ENCODE measurements at places on chromosomes 2 and 18.

DNA sequence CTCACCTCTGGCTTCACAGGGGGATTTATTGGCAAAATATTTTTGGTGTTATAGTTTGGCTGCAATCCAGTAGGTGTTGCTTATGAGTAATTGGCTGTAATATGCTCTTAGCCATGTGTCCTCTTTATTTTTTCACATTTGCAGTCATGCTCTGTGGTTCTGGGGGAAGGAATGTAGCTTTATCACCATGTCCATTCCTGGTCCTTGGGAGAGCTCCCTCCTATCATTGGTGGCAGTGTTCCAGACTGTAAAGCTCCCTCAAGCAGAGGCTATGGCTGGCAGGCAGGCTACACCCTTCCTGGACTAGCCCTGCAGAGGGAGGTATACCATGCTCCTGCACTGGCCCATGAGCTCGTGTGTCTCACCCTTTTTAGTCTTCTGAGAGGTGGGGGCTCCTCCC is 120.0 kb upstream of the FSIP2 start:
- no peak for DNase-seq

- peak; percentile 32 for DNase-seq
Observed at GRCh38 chr2:42839809-42840501, 47.6 kb upstream of the HAAO start.

DNA sequence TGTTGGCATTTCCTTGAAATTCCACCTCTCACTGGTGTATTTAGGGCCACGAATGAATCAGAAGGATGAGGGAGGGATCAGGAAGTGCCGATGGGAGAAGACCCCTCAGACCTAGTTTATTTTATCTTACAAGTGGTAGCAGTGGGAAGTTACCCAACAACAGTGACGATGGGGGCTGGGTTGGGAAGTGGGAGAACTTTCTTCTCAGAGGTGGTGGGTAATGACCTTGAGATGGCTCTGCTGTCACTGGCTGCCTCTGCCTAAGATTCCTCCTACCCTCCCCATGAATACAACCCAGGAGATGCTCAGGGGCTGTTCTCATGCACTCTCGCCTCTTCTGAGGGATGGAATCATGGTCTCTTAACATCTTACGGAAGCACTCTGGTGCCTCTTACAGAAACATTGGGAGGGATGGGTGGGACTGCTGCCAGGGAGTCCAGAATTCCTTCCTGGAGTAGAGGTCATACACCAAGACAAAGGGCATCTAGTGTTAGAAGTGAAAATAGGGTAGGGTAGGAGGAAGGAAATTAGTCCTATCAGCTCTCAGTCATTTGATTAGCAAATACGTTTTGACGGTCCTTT is 58.5 kb upstream of the TXNDC2 start:
- DNase-seq = no peak

- DNase-seq = peak; percentile 97
Observed at GRCh38 chr2:113858764-113859163, 31.1 kb upstream of the ACTR3 start.

DNA sequence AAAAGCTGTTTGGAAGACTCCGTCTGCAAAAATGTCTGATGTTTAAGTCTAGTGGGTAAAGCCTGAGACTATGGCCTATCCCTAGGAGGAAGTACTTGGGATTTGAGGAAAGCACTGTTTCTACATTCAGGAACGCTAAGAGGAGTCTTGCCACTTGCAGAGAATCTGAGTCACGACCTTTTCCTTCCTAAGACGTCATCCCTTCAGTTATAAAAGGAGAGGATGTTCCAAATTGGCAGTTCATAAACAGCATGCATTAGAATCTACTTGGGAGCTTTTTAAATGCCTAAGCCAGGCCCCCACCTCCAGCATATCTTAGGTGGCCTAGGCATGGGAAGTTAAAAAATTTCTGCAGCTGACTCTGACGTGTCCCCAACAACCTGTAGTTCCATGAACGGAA is 125.9 kb downstream of the TTC32 start:
- peak; percentile 73 for DNase-seq

DNA sequence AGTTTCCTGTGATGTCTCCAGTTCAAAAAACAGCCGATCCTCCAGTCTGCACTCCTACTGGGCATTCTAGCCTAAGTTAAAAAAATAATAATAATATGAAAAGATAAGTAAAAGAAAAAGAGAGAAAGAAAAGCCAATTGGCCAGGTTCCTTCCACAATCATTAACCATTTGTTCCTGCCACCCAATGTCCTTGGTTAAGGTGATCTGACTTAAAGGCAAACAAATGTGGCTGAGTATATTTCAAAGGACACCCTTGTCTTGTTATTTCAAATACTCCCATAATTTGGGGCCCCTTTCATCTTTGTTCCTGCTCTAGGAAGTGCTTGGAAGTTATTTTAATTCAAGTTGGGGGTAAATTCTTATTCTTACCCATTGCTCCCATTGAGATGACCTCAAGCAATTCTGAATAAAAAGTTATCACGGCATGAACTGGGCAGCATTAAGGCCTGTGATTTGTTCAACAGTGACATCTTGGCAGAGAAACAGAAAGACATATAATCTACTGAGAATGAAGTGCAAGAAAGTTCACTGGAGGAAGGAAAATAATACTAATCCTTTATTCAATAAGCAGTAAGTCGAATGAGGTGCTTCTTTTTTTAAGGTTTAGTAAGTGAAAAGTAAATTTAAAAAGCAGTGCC is 1054.5 kb upstream of the FANCL start:
- no peak for DNase-seq

- no peak for DNase-seq
Observed at GRCh38 chr18:78526275-78526674, 453.3 kb upstream of the SALL3 start.

GRCh38 chr2:96083989-96084857 is 32.1 kb downstream of the ADRA2B start:
- DNase-seq = no peak

DNA sequence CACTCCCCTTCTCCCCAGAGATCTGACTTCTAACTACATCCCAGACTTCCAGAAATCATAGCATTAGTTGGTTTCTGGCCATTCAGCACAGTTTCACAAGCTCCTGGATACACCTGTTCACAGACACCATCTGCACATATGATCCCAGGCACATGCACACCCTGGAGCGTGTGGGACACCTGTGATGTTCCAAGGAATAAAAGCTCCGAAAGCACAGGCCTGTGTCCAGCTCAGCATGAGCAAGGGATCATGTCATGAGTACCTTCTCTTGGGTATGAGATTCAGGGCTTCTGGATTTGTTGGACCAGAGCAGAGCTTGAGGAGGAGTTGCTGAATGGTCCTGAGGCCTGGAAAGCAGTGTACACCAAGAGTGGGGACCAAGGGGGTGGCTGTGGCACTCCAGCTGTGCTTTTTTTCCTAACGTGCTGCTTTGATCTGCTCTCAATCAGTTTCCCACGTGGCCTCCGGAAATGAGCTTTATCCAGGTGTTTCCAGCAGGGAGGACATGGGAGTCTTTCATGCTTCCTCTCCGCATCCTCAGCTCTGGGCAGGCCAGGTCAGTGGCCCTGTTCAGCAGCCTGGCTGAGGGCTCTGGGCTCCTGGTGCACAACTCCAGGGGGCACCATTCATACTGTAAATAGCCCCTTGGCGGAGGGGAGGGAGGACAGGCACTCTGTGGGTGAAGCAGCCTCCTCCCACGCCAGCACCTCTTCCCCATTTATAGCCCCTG is 1.8 kb downstream of the DYSF start:
- DNase-seq = no peak

GRCh38 chr2:7022492-7023385 is 105.5 kb downstream of the RNF144A start:
- no peak for DNase-seq

DNA sequence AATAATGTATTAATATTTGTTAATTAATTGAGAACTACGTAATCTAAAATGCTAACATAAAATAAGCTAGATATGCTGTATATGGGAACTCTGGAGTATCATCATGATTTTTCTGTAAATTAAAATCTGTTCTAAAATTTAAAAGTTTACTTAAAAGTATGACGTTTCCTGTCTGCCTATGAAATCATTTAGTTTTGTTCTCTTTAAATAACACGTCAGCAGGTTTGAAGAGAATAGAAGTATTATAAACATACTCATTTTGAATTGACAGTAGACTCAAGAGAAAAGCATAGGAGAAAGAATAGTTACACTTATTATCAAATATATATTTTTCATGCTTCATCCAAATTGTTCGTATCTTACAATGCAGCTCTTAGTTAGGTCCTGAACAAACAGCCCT is 19.1 kb upstream of the ZNF804A start:
- DNase-seq = no peak

DNA sequence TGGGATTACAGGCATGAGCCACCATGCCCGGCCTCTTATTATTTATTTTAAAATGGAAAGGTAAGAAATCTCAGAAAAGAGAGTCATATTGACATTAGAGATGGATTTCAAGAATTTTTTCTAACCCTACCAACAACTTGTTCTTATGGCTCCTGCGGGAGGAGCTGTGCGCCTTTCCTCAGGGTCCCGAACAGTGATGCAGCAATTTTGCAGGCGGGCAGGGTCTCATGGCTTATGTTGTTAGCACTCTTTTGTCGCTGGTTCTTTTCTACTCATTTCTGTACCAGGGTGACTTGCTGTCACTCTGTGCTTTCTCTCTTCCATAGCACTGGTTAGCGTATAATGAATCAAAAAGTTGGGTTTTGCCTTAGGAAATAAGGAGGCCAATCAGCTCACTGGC is 148.8 kb upstream of the DLGAP1 start:
- no peak for DNase-seq

GRCh38 chr2:161238560-161239325 is 69.5 kb upstream of the PSMD14 start:
- peak; percentile 73 for DNase-seq

DNA sequence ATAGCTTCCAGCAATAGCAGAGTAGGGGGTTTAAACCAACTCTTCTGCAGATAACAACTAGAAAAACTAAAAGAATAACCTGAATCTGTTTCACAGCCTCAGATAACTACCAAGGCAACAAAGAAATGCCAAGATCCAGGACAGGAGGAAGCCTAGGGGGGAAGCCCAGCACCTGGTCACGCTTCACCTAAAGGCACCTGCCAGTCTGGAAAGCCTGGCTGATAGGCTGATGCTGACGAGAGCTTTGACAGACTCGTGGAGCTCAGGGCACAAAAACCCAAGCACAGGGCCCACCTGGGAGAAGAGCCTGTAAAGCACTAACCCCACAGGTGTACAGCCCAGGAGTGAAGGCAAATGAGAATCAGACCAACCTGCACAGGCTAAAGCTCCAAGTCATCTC is 22.6 kb downstream of the EIPR1 start:
- no peak for DNase-seq

- DNase-seq = peak; percentile 89
Observed at GRCh38 chr2:227415538-227416424, 28.0 kb upstream of the SCYGR1 start.
